Kasumi-1 (cell line): ENCODE measurements at places on chromosomes 12 and 14.

DNA sequence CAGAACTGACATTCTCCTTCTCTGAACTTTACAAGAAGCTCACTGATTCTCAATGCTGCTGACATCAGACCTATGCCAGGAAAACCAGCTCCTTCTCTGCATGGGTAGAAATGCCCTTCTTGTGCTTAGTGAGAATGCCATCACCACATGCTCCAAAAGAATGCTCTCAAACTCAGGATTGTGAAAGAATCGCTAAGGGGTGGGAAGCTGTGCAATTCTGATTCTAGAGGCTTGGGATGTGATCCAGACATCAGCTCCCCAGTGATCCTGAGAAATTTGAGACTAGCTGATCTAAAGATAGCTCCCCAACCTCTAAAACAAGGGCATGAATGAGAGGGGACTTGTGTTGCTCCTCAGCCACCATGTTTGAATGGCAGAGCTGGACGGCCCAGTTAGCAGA lies 113.2 kb downstream of the DPF3 start:
- DNase-seq: no peak

- DNase-seq: no peak
Measured at GRCh38 chr12:63965936-63966605, 121.6 kb downstream of the SRGAP1 start.

DNA sequence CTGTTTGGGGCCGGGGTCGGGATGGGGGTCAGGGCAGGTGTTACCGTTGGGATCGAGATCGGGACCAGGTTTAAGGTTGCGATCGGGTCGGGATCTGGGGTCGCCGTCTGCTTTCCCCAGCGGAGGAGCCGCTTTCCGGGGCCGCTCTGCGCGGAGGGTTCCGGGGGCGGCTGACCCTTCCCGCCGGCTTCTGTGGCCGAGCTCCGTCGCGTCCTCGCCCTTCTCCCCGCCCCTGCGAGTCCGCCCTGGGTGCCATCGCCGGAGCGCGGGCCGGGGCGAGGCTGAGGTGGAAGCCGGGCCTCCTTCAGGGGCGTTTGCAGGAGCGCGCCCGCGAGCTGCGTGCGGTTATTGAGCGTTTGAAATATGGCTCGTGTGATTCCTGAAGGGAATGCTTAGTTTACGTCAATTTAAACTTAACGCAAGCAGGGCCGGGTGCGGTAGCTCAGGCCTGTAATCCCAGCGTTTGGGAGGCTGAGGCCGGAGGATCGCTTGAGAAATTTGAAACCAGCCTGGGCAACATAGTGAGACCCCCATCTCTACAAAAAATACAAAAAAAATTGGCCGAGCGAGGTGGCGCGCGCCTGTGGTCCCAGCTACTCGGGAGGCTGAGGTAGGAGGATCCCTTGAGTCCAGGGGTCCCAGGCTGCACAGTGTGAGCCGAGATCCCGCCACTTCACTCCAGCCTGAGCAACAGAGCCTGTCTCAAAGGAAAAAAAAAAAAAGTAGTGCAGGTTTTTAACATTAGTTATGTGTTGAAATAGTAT lies 620 bp downstream of the PGAM5 start:
- no peak for DNase-seq

DNA sequence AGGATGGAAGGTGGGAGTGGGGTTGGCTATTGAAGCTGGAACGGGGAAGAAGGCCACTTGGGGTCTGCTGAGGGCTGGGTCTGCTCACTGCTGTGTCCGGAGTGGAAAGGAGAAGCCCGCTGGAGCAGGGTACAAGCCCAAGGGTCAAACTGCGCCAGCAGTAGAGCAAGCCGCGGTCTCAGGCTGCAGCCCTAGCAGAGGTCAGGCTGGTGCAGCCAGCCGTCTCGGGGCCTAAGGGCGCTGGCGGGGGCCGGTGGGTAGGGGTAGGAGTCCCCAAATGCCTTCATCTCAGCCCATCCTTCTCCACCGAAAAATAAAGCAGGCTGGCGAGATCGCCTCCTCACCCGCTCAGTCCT lies 718 bp upstream of the JDP2 start:
- DNase-seq: no peak

- no peak for DNase-seq
Measured at GRCh38 chr12:39364196-39364595, 78.7 kb downstream of the KIF21A start.

GRCh38 chr14:57831981-57832380 lies 33.9 kb downstream of the SLC35F4 start:
- DNase-seq: no peak

GRCh38 chr12:47705229-47705565 lies 633 bp downstream of the RPAP3 start:
- no peak for DNase-seq

GRCh38 chr12:94078138-94078723 lies 70.1 kb upstream of the PLXNC1 start:
- DNase-seq: no peak

DNA sequence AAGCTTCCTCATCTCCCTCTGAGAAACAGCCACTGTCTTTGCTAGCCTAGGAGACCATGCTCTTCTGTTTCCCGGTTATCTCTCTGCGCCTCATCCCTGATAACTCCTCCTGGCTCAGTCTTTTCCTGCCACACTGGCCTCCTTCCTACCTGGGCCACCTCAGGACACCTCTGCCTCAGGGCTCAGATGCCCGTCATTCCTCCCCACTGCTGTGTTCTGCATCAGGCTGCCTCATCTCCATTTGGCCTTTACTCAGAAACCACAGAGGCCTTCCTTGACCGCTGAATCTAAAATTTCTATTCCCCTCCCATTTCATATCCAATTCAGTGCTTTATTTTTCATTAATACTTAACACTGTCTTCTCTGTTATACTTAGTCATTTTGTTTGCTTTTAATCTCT lies 311.0 kb upstream of the RGS6 start:
- DNase-seq: no peak

GRCh38 chr14:68652433-68652690 lies 140.5 kb downstream of the ZFP36L1 start:
- no peak for DNase-seq

DNA sequence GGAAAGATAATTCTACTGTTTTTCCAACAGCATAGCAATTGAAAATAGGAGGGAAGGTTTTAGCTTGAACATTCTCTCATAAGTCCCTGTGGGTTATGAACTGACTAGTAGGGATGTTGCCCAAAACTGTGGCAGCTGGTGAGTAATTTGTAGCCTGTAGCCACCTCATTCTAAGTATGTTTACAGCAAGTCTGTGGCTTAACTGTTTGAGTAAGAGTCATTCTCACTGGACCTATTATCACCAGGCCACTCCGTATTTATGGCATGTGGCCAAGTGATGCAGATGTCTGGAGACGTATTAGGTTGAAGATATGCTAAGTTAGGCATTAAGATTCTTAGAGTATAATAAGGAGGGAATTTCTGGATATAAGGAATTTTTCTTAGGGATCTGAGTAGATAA lies 458.3 kb downstream of the ETNK1 start:
- DNase-seq: no peak

GRCh38 chr12:117032593-117033381 lies 66.4 kb downstream of the TESC start:
- DNase-seq: no peak

DNA sequence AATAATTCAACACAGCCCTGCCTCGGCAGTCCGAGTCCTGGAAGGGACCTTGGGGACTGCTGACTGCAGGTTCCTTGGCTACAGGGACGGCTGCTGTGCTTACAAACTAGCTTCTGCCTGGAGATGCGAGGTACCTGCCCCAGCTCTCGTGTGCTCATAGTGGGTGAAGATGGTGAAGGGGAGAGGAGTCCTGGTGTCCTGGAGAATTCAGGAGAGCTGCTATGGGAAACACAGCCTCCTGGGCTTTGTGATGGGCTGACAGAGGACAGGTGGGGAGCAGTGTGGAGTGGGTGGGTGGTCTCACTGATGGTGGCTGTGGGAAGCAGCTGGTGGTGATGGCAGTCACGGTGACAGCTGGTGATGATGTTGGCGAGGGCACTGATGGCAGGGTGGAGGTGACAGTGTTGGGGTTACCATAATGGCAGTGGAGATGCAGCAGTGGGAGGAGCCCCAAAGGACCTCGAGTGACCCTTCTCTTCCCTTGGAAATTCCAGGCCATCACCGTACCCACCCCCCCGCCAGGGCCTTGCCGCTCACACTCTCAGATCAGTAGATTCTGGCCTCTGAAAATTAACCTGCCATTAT lies 32.8 kb downstream of the HVCN1 start:
- DNase-seq: no peak

DNA sequence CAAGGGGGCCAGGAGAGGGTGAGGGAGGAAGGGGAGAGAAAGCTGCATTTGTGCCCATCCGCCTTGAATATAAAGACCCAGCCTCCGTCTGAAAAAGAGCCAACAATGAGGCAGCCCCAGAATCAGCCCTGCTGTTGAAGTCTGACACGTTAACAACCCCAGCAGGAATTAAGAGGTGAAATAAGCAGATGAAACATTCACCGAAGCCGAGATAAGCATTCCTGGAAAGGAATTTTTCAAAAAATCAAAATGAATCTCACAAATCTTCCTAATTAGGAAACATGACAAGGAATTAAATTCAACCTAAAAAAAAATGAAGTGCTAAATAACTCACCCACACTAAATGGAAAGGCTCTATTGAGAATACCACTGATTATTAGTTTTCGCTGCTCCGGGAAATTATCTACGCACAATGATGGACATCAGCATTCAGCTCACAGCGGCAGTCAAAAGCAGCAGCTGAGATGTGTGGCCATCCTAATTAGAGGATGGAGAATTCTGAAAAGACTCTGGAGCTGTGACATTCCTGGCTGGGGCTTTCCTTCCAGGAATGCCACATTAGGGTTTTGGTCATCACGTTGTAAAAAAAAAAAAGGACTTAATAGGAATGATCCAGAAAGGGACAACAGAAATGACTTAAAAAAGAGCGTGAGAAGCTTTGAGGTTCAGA lies 8.2 kb upstream of the PARP11 start:
- no peak for DNase-seq

GRCh38 chr14:47539031-47539461 lies 136.4 kb downstream of the MDGA2 start:
- peak; percentile 51 for DNase-seq

DNA sequence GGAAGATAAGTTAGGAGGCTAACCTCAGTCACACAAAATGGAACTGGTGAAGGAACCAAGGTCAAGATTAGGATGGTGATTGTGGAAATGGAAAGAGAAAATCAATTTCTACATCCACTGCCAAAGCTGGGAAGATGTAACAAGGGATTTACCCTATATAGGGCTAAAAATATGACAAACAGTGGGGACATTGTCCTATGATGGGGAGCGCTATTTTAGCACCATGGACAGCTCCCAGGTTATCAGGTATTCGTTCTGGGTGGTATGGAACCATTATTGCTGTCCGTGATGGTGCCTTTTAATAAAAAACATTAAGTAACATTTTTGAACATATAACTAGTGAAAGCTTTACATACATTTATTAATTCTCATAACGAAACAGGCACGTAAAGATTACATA lies 124.0 kb downstream of the NDUFA12 start:
- DNase-seq: no peak

- DNase-seq: no peak
Measured at GRCh38 chr12:52009081-52009751, 2.5 kb downstream of the TAMALIN start.

DNA sequence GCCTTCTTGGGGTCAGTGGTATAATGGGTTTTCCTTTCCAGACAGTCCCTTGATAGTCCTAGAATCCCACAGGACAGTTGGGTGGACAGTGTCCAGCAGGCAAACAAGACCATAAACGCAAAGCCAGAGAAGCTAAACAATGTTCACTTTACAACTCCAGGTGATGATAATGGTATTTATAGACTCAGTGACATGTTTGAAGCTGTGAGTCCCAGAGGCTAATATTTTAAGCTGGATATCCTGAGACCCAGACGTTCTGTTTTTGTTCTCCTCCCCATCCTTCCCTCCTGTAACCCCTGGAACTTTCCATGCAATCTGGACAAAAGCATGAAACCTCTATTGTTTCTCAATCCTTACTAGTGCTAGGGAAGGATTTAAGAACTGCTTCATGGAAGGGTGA lies 121.0 kb downstream of the ZFP36L1 start:
- no peak for DNase-seq

DNA sequence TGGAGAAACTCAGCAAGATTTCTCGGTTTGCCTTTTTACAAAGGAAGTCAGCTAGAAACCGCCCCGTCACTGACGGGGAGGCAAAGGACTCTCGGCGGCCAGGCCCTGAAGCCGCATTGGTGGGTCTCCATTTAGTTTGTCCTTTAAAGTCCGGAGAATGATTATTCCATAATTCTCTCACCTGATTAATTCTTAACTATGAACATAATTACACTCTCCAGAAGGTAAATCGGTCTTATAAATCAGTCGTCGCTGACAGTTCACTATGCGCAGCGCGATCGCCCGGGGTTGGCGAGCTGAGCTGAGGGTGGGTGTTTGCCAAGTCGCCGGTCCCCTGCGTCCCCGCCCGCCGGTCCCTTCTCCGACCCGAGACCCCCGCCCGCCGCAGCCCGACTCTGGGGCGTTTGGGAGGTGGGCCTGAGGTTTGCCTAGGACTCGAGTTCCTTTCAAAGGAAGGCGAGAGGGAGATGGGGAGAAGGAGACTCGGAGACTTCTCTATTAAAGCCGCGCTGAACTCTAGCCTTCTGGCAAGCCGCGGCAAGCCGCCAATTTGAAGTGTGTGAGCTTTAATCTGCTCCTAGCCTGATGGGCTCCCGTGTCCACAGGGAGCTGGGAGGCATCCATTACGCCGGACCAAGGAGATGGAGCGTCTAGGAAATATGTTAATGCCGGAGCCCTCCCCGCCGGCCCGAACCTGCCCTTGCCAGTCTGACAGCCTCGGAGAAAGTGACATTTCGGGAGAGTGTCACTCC lies 392.9 kb downstream of the NOVA1 start:
- DNase-seq: no peak

DNA sequence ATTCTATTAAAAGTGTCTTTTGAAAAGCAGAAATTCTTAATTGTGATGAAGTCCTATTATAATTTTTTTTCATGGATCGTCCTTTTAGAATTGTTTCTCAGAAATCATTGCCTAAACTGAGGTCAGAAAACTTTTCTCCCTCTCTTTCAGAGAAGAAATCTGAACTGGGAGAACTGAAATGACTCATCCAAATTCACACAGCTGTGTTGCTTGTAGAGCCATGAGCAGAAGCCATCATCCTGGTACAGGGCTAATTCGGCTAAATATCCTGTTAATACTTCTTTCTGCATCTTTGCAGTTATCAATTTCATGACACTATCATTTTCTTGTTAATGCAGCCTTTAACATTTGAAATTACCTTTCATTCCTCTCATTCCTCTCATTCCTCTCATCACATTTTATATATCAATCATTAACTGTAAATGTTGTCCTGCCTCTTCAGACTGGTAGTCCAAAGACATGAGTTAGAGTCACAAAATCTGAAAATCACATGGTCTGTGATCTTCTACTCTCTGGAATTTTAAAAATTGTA lies 15.5 kb downstream of the SLC15A5 start:
- no peak for DNase-seq
